ENCODE measurements at places on chromosomes 16 and 17.

DNA sequence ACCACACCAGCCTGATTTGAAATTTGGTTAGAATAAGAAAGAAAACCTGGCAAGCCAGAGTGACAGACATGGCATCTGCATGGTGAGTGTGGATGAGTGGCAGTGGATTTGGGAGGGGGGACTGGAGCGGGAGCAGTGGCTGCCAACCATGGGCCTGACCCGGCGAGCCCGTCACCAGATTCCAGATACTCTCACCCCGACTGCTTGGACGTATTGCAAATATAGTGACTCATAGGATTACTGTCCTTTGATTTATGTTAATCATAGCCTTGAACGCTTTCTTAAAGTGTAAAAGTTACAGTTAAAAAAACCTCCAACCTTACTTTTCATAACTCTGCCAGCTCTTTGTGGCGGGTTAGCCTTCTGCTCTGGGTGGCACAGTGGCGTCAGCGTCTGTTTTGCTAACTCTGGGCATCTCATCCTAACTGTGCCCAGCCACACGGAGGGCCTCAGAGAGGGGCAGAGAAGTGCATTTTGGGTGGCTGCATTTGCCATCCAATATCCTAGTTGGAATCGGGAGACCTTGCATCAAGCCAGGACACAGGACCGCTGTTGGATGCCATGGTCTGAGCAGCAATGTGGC is 26.8 kb upstream of the FOXK2 start:
- DNase-seq = no peak

GRCh38 chr16:23026784-23027362 is 122.4 kb downstream of the USP31 start:
- DNase-seq = no peak

DNA sequence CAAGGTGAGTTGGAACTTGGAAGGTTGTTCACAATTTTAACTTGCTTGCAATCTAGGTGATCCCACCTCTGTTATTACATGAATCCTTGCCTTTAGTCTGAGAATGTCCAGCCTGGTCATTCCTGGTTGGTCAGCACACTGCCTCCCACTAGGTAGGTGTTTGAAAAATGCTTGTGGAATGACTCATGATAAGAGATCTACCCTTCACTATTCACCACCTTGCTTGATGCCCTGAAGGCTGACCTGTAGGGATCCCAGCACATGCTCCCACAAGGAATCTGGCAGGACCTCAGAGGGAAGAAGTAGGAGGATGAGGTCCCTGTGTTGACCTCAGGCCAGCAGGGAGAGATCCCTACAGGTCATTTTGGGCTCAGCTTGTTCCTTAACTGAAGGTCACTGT is 30.2 kb upstream of the ABCA3 start:
- no peak for DNase-seq

GRCh38 chr16:77801817-77802216 is 13.5 kb downstream of the VAT1L start:
- no peak for DNase-seq

- no peak for DNase-seq
These were observed 31.6 kb downstream of the SERPINF1 start for GRCh38 chr17:1793447-1793806.

- no peak for DNase-seq
These were observed 321.9 kb upstream of the ZFHX3 start for GRCh38 chr16:73369851-73370250.

GRCh38 chr16:85931596-85932402 is 32.8 kb downstream of the IRF8 start:
- DNase-seq = no peak

GRCh38 chr17:80236911-80237310 is 16.7 kb downstream of the SLC26A11 start:
- DNase-seq = no peak
